Aorta (tissue), 5 donors: ENCODE measurements at places on chromosomes 3 and 15.

DNA sequence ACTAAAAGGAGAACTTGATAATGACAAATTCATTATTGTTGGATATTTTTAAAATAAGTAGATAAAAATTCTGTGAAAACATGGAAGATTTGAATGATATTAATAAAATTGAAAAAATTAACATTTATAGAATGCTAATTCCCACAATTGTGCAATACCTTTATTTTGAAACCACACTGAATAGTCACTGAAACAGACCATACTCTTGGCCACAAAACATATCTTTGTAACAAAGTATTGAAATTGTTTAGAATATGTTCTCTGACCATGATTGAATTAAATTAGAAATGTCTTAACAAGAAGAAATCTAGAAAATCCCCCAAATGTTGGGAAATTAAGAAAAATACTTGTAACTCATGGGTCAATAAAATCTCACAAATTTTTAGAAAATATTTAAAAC lies 49.2 kb downstream of the ARHGAP11B start:
- DNase-seq: no peak

DNA sequence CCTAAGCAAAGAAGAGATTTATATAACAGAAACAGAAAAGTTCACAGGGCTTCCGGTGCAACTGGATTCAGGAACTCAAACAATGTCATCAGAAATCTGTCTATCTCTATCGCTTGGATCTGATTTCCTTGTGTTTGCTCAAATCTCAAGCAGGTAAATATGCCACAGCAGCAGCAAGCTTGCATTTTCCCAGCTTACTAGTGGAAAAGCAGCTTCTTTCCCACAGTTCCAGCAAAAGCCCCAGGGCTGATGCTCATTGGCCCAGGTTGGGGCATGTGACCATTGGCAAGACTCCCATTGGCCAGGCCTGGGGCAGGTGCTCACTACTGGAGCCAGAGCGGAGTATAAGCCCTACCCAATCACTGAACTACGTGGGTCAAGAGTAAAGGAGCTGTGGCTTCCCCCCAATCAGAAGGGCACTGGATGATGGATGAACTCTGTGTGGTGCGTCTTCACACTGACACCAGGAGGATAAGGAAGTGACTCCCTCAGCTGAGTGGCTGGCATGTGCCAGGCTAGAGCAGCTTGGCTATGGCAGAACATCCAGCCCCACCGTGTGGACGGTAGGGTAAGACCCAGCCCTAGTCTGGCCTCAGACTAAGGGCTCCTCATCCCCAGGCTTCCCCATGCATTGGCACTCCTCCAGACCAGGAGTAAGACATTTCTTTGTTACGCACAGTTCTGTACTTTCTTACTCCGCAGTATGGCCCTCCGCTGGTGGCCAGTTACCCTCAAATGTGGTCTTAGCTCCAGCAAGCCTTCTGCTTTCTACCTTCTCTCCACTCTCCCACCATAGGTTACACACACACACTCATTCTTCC lies 13.1 kb upstream of the VIPR1 start:
- no peak for DNase-seq

- DNase-seq: no peak
Measured at GRCh38 chr15:29857221-29857789, 35.0 kb upstream of the TJP1 start.

DNA sequence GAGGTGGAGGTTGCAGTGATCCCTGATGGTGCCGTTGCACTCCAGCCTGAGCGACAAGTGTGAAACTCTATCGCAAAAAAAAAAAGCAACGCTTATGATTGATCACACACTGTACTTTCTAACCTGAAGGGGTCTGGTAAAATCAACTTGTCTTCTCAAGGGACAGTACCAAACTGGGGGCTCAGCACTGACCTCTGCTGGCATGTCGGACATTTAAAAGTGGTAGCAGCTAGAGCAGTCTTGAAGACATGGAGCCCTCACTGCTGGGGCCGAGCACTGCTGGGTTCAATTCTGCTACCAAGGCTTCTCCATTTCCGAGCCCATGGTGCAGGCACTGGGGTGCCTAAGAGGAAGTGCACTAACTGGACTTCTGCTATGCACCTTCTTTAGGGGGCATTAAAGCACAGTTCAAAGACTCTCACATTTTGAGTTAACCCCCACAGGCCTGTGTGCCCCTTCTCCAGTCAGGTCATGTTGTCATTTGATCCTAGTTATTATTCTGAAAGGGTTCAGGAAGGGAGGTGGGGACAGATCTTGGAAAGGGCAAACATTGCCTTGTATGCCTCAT lies 26.4 kb upstream of the LAMP3 start:
- no peak for DNase-seq

- no peak for DNase-seq
Measured at GRCh38 chr3:173838644-173839043, 441.1 kb downstream of the NLGN1 start.

GRCh38 chr3:98680723-98681122 lies 82.4 kb upstream of the ST3GAL6 start:
- DNase-seq: no peak

DNA sequence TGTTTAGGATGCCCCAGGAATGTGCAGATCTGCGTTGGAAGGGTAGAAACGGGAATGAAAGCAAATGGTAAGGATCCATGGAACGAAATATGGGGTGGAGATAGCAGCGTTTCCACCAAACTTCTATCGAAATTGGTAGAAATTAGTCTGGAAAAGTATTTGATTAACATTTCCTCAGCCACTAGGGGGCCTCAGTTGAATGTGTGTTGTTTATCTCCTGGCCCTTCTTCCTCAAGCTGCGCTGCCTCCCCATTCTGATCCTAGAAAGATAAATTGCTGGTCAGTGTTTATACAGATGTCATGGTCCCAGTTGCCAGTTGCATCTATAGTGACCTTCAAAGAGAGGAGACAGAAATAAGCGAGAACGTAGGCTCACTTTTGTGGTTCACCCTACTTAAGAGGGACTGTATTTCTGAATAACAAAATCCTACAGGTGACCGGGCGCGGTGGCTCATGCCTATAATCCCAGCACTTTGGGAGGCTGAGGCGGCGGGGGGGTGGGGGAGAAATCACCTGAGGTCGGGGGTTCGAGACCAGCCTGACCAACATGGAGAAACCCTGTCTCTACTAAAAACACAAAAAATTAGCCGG lies 457.1 kb downstream of the SQOR start:
- no peak for DNase-seq

- DNase-seq: no peak
Measured at GRCh38 chr3:41653571-41654239, 308.2 kb downstream of the ULK4 start.

DNA sequence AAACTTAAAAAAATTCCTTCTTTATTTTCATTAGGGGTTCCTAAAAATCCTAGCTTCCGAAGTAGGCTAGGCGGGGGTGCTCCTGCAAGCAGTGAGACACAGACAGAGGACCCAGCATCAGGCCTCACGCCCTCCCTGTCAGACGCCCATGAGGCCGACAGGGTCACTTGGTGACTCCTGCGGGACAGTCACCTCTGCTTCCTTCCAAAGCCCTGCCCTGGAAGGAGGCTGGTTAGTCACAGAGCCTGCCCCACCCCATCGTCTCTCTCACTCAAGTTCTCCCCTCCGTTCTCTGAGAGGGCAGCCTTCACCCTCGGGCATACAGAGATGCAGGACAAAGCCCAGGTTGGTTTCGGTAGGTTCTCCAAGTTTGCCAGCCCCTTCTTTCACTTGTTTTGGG lies 38.6 kb downstream of the EHD4 start:
- peak; percentile 68 for DNase-seq

- DNase-seq: no peak
Measured at GRCh38 chr3:150286390-150287147, 121.5 kb upstream of the TSC22D2 start.

DNA sequence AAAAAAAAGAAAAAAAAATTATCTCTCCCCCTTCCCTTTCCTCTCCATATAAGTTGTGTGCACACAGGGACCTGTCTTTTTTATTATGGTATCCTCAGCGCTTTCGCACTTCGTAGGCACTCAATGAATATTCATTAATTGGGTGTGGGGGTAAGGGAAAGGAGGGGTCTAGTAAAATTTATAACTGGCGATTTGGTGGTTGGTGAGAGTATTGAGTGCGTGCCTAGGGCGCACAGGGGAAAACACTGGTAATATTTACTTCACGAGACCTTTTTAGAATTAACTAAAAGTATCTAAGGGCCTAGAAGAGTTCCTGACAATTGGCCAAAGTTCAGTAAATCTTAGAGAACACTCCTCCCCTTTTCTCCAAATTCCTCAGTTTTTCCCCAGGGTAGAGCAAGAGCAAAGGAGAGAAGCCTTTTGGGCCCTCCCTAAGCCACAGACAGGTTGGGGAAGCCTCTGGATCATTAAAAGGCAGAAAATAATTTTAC lies 25.7 kb downstream of the TYRO3 start:
- DNase-seq: no peak

GRCh38 chr15:52221730-52222129 lies 30.5 kb upstream of the GNB5 start:
- no peak for DNase-seq

GRCh38 chr15:73870700-73871408 lies 2.5 kb upstream of the TBC1D21 start:
- DNase-seq: no peak

GRCh38 chr3:33392144-33392543 lies 48.1 kb downstream of the UBP1 start:
- no peak for DNase-seq

DNA sequence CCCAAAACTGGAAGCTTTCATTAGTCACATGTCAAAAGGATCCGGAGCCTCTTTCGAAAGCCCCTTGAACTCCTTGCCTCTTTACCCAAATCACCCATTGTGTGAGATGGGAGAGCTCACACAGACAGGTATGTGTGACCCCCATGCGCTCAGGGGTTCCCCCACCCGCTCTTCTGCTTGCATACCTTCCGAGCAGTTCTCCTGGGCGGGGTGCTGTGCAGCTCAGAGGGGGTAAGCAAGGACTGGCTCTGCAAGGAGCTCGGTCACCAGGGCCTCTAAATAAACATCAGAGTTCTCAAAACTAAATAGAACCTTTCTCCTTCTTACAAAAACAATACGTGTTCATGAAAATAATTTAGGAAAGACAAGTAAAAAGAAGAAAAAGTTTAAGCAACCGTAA lies 55.7 kb downstream of the PXYLP1 start:
- no peak for DNase-seq

DNA sequence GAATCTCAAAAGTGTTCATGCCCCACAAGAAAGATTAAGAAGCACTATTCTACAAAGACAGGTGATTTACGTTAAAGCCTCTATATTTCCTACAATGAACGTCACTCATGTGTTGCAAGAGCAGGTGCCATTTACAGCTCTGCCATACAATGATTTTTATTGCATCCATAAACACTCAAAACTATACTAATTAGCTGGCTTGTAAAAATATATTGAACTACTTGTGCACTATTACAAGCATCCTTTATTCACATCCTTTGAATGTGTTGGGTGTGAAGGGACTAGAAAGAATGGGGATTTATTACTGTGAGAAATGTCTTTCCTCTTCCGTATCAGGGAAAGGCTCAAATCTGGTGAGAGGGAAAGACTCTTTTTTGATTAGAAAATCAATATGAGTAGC lies 50.7 kb upstream of the C3orf49 start:
- no peak for DNase-seq

DNA sequence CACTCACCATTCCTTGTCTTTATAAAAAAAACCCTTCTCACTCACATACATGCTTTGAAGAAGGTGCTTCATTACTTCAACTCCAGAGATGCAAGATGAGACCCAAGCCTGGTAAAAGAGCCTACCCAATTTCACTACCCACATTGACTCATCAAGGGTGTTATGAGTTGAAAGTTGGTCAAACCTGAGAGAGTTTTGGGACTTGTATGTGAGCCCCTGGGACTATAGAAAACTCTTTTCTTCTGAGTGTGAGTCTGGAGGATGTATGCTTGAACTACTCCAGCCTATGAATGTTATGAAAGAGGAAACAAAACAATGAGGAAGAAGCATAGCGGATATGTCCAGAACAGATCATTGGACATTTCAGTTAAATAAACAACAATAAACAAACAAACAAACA lies 106.5 kb upstream of the SATB1 start:
- no peak for DNase-seq

GRCh38 chr3:70501561-70501960 lies 189.1 kb upstream of the MDFIC2 start:
- no peak for DNase-seq

DNA sequence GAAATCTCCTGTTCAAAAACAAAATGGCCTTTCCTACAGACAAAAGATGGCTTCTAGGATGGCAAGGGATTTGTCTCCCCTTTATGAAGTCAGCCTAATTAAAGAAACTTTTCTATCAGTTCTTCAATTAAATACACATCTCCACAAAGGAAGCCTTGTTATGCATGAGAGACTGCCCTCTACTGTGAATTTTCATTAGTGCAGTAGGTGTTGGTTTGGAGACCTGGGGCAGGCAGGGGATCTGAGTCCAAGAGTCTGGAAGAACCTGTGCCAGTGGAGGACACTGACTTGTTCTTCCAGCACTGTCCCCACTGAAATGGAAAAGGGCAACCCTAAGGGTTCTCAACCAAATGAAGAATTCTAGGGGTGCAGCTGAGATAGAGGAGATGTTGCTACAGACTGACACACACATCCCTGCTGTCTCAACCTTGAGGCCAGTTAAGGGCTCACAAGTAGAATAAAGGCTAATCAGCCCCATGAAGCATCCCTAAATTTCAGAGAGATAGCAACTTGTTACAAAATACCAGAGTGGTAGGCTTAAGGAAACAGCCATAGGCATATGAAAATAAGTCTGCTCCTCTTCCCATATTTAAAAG lies 174.0 kb upstream of the PRICKLE2 start:
- DNase-seq: no peak

- no peak for DNase-seq
Measured at GRCh38 chr3:4835616-4836043, 143.6 kb upstream of the BHLHE40 start.

DNA sequence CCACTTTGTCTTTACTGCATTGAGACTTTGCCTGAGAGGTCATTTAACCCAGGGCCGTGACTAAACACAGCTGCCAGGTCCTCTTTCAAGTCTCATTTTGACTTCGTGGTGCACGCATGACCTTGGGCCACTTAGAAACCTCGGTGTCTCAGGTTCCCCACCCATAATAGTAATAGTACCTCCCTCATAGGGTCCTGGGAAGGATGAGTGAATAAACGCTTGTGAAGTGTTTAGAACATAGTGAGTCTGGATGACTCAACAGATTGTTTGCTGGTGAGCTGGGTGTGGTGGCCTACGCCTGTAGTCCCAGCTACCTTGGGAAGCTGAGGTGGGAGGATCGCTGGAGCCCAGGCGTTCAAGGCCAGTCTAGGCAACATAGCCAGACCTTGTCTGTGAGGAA lies 56.3 kb downstream of the BDH1 start:
- DNase-seq: no peak

- no peak for DNase-seq
Measured at GRCh38 chr3:73759297-73759711, 134.6 kb upstream of the PDZRN3 start.

- no peak for DNase-seq
Measured at GRCh38 chr3:94179059-94179458, 116.2 kb downstream of the NSUN3 start.
